ENCODE measurements at places on chromosomes 7 and 10. TPM values are rescaled to one million over a fixed set of nuclear protein-coding genes. Genes with fewer than 3 reads are reported as not detected.

The IDI2 gene
- total RNA-seq, result not detected

The JCAD gene
- total RNA-seq, result 91.2 TPM

The CPEB3 gene
- total RNA-seq, result 0.92 TPM

The SPDYE11 gene
- total RNA-seq, result not detected

The CALD1 gene
- 815 TPM for total RNA-seq

The PNLIPRP2 gene
- not detected for total RNA-seq

The ASAH2B gene
- total RNA-seq, result 3.3 TPM

The MCU gene
- total RNA-seq, result 41.9 TPM

The HABP2 gene
- not detected for total RNA-seq

The HTR7 gene
- 22.9 TPM for total RNA-seq

The KCNH2 gene
- total RNA-seq, result 2.7 TPM

The TAC1 gene
- not detected for total RNA-seq

The IFIT1B gene
- not detected for total RNA-seq

The VIPR2 gene
- not detected for total RNA-seq

The TEX36 gene
- total RNA-seq, result not detected

The PRXL2A gene
- 19.6 TPM for total RNA-seq

The ACTL6B gene
- total RNA-seq, result not detected

The PPP1R3C gene
- 84.9 TPM for total RNA-seq

The RNF32 gene
- 0.69 TPM for total RNA-seq

The UPK3B gene
- not detected for total RNA-seq

The CNNM1 gene
- total RNA-seq, result 0.14 TPM

The ACHE gene
- total RNA-seq, result 0.30 TPM

The SEC61A2 gene
- 12.5 TPM for total RNA-seq

The GIMAP8 gene
- not detected for total RNA-seq

The CTTNBP2 gene
- total RNA-seq, result 0.78 TPM

The TAS2R41 gene
- total RNA-seq, result not detected
